ENCODE measurements at places on chromosomes 1 and 21.

DNA sequence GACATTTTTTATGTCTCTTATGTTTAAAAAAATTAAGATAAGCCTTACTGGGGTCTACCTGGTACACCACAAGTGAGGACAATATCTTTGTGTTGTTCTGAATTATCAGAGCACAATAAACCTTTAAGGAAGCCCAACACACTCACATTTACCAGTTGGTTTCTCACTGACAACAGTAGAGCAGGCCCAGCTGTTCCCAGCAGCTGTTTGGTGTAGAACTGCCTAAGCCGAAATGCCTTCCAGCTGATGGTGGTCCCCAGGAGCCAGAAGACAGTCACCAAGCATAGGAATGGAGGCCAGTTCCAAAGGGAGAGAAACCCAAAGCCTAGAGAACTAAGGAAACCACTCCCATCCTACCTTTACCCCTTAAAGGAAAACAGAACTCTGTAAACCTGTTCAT, 428.6 kb upstream of the CAMK1G start:
- H3K27me3 ChIP-seq: no peaks in the 10 kb centered on the region
- H3K27ac ChIP-seq: no peak overlapping the region
- no peak overlapping the region for H3K4me3 ChIP-seq
- peaks cover 2% of the 10 kb centered on the region for H3K4me1 ChIP-seq

DNA sequence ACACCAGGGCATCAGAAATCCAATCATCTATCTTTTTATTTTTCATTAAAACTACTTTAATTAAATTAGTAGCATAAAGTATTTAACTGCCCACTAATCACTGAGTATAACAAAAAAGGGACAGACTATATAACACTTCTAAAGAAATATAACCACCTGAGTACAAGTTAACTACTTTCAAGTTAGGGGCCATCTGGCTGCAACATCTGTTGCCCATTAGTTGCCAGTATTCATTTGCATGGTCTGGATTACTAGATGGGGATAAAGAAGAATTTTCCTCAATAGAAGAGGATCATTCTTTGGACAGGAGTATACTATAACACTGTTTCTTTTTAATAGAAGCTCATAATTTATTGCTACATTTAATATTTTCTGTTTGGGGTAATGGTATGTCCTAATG, 446.4 kb downstream of the AMY1C start:
- no peaks in the 10 kb centered on the region for H3K36me3 ChIP-seq
- no peak overlapping the region for H3K4me3 ChIP-seq
- DNase-seq: no peak
- H3K27ac ChIP-seq: no peak overlapping the region
- no peaks in the 10 kb centered on the region for H3K27me3 ChIP-seq

- no peak overlapping the region for H3K4me3 ChIP-seq
- no peaks in the 10 kb centered on the region for H3K4me1 ChIP-seq
- H3K27ac ChIP-seq: no peak overlapping the region
- DNase-seq: no peak
- no peaks in the 10 kb centered on the region for H3K27me3 ChIP-seq
Measured at GRCh38 chr21:23960769-23961168, 1646.5 kb downstream of the MRPL39 start.

GRCh38 chr1:165426745-165427144, 18.2 kb downstream of the RXRG start:
- DNase-seq: no peak
- H3K27me3 ChIP-seq: no peaks in the 10 kb centered on the region
- no peaks in the 10 kb centered on the region for H3K4me1 ChIP-seq
- H3K4me3 ChIP-seq: no peak overlapping the region
- H3K27ac ChIP-seq: no peak overlapping the region

- no peak for DNase-seq
- H3K27me3 ChIP-seq: no peaks in the 10 kb centered on the region
- H3K27ac ChIP-seq: no peak overlapping the region
- no peaks in the 10 kb centered on the region for H3K36me3 ChIP-seq
Measured at GRCh38 chr1:234170622-234171021, 202.6 kb upstream of the COA6 start.

DNA sequence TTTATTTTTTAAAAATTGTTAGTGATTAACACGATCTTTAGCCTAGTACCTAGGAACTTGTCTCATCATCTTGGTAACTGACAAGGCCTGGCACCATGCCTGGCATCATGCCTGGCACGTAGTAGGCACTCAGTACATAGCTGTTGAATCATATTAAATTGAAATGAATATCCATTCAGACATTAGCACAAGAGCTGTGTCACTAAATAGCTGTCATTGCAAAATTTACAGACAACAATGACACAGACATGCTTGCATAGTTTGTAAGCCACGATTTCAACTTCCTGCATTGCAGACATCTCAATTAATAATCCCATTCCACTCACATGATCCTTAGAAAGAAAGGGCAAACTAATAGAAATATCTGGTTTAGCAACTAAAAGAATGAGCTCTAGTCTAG, 15.4 kb upstream of the PHACTR4 start:
- no peaks in the 10 kb centered on the region for H3K4me1 ChIP-seq
- no peak for DNase-seq
- no peak overlapping the region for H3K27ac ChIP-seq
- no peaks in the 10 kb centered on the region for H3K27me3 ChIP-seq
- H3K4me3 ChIP-seq: no peak overlapping the region

DNA sequence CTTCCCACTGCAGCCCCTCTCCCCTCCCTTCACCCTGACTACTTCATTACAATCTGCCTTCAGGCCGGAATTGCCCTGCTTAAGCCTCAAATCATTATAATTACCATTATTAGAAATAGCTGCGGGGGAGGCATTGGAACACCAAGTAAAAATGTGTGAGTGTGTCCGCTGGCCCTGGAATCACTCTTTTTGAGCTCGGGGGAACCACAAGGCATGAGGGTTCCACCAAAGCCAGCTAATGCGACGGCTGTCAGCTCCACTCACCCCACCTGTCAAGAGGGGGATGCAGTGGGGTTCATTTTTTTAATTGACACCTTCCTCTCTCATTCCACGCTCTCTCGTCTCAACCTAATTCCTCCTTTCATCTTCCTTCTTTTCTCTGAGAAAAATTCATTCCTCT, 177.2 kb downstream of the PBX1 start:
- no peak for DNase-seq
- H3K36me3 ChIP-seq: no peaks in the 10 kb centered on the region
- H3K4me1 ChIP-seq: peaks cover 8% of the 10 kb centered on the region
- H3K27ac ChIP-seq: no peak overlapping the region

DNA sequence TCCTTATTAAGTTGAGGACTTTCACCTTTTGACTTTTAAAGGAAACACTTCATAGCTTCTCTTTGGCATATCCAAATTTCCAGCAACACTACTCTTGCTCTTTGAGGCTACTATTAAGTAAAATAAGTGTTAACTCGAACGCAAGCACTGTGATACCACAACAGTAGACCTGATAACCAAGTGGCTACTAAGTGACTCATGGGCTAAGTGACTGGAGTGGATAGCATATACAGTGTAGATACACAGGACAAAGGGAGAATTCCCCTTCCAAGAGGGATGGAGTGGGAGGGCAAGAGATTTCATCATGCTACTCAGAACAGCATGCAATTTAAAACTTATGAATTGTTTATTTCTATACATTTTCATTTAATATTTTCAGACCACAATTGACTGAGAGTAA, 9.8 kb upstream of the KCNA3 start:
- H3K27ac ChIP-seq: no peak overlapping the region
- H3K36me3 ChIP-seq: no peaks in the 10 kb centered on the region
- DNase-seq: no peak
- H3K4me1 ChIP-seq: no peaks in the 10 kb centered on the region
- H3K4me3 ChIP-seq: no peak overlapping the region
- H3K27me3 ChIP-seq: no peaks in the 10 kb centered on the region

DNA sequence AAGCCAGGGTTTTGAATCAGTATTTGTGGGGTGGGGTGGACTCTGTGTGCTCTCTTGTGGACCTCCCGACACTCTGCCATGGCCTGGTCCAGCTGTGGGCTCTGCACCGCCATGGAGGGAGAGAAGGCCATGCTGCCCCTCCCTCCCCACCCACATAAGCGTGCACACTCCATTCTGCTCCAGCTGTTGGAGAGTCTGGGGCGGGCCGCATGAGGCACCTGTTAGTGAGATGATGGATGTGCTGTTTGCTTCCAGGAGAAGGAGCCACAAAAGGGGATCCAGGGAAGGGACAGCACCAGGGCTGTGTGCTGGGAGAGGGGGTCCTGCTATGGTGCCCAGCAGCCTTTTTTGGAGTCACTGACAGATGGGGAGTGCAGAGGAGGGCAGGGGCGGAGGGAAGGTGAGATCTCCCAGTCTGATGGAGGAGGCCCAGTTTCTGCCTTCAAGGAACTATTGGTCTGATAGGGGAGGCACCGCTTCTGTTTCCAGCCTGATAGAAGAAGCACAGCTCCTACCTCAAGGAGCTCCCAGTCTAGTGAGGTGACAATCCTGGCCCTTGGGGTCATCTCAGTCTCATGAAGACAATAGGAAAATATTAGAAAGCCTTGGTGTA, 101.5 kb downstream of the ACTL8 start:
- no peak overlapping the region for H3K4me3 ChIP-seq
- DNase-seq: no peak
- H3K4me1 ChIP-seq: no peaks in the 10 kb centered on the region
- H3K36me3 ChIP-seq: no peaks in the 10 kb centered on the region
- H3K27ac ChIP-seq: no peak overlapping the region

DNA sequence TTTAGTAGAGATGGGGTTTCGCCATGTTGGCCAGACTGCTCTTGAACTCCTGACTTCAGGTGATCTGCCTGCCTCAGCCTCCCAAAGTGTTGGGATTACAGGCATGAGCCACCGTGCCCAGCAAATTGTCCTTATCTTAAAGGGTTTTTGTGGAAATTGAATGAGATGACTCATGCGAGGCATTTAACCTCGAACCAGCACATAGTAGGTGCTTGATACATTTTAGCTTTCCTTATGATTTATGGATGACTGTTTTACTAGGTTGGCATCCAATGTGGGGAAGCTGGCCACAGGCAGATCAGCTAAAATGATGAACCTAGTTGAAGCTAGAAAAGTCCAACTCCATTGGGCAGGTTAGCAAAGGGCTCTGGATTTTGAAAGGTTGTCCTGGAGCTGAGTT, 1.4 kb upstream of the COL9A2 start:
- no peak for DNase-seq
- H3K4me1 ChIP-seq: no peaks in the 10 kb centered on the region
- H3K27ac ChIP-seq: no peak overlapping the region
- no peaks in the 10 kb centered on the region for H3K36me3 ChIP-seq
- no peak overlapping the region for H3K4me3 ChIP-seq

- no peaks in the 10 kb centered on the region for H3K4me1 ChIP-seq
- no peak for DNase-seq
- no peak overlapping the region for H3K27ac ChIP-seq
- no peak overlapping the region for H3K4me3 ChIP-seq
Measured at GRCh38 chr1:190168116-190168892, 309.4 kb downstream of the BRINP3 start.

DNA sequence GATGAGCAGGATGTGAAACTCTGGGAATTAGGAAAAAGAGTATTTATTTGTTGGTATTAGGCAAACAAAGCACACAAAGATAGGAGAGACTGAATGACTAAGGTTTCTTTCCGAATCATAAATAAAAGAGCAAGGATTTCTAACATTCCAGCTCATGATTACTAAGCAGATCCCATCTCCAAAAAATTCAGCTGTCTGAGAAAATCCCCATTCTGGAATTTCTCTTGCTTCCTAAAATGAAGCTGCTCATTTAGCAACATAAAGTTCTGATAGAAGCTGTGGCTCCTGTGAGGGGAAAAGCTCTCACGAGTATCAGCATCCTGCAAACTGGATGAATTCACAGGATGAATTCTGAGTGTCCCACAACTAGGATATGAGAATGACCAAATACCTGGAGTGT, 6.7 kb upstream of the SH2D5 start:
- no peak overlapping the region for H3K4me3 ChIP-seq
- no peaks in the 10 kb centered on the region for H3K4me1 ChIP-seq
- no peak overlapping the region for H3K27ac ChIP-seq
- H3K27me3 ChIP-seq: no peaks in the 10 kb centered on the region
- H3K36me3 ChIP-seq: peaks cover 3% of the 10 kb centered on the region

- no peak for DNase-seq
- no peak overlapping the region for H3K4me3 ChIP-seq
- no peak overlapping the region for H3K27ac ChIP-seq
Measured at GRCh38 chr1:175554586-175554985, 188.8 kb downstream of the TNR start.

- no peak overlapping the region for H3K4me3 ChIP-seq
- peaks cover 15% of the 10 kb centered on the region for H3K27me3 ChIP-seq
- no peak overlapping the region for H3K27ac ChIP-seq
- no peak for DNase-seq
- no peaks in the 10 kb centered on the region for H3K36me3 ChIP-seq
- no peaks in the 10 kb centered on the region for H3K4me1 ChIP-seq
Measured at GRCh38 chr1:156898161-156898566, 4.6 kb downstream of the PEAR1 start.

- no peaks in the 10 kb centered on the region for H3K27me3 ChIP-seq
- no peak for DNase-seq
- no peaks in the 10 kb centered on the region for H3K4me1 ChIP-seq
- H3K36me3 ChIP-seq: no peaks in the 10 kb centered on the region
- no peak overlapping the region for H3K27ac ChIP-seq
- H3K4me3 ChIP-seq: peak overlapping the region; percentile 45
Measured at GRCh38 chr1:151165281-151165737, 393 bp downstream of the LYSMD1 start.

DNA sequence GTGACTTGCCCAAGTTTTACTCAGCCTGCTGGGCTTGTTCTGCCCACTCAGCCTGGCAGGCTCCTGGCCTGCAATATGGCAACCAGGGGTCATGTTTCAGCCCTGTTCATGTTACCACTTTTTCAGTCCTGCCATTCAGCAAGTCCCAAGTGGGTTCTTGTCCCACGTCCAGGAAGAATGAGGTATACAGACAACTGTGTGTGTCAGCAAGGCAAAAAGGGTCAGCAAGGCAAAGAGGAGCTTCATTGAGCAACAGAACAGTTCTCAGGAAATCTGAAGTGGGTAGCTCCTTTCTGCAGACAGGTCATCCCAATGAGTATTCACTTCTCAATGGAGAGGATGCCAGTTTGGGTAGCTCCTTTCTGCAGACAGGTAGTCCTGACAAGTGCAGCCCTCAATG, 1233.3 kb upstream of the B3GALT2 start:
- H3K4me3 ChIP-seq: no peak overlapping the region
- H3K4me1 ChIP-seq: no peaks in the 10 kb centered on the region
- H3K27ac ChIP-seq: no peak overlapping the region

DNA sequence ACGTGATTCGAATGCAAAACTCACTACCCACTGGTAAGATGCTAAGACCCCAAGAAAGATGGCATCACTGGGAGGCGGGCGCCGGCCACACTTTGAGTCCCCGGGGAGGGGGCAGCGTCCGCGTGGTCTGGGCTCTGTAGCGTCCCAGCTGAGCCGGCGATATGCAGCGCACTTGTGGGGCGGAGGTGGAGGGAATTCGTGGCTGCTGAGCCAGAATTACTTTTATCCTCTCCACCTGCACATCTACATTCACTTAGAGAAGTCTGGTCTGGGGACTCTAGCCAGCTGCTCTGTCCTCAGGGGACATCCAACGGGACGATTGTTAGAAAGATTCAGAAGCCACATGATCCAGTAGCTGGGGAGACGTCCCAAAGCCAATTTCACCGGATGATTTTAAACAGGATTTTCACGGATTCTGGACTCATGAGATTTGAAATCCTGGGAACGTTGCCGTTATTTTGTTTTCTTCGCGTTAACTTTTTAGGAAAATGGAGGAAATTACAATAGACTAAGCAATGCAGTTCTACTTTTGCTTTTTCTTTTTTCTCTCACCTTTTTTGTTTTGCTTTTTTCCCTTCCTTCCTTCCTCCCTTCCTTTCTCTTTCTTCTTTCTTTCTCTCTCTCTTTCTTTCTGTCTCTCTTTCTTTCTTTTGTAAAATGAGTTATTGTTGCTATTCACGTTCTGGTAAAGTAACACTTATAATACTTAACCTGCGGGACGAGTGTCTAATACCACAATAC, 1.3 kb downstream of the JAM2 start:
- H3K36me3 ChIP-seq: no peaks in the 10 kb centered on the region
- no peak overlapping the region for H3K27ac ChIP-seq
- no peaks in the 10 kb centered on the region for H3K4me1 ChIP-seq
